ENCODE measurements at places on chromosomes 2 and 18.

DNA sequence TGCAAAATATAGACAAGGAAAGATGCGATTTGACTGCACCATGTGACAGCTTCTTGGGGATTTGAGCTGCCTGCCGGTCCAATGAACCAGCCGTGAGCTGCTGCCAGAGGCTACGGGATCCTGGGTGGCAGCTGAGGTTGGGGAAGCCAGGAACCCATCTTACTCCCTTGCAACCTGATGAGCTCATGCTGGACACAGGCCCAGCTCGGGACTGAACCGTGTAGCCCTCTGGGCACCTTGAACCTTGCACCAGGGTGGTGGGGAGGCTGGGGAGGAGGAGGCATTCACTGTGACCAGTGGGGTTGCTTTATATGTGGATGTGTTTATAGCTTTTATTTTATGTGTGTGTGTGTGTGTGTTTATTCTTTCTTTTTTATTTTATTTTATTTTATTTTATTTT, 9.1 kb downstream of the ALPI start:
- no peak for DNase-seq

GRCh38 chr2:115115135-115115534, 672.7 kb downstream of the DPP10 start:
- no peak for DNase-seq

- DNase-seq: no peak
Observed at GRCh38 chr2:242017086-242017485, 147.6 kb downstream of the RTP5 start.

- no peak for DNase-seq
Observed at GRCh38 chr2:19876751-19877150, 25.0 kb downstream of the TTC32 start.

GRCh38 chr18:54203914-54204313, 20.6 kb downstream of the MBD2 start:
- DNase-seq: no peak
